AG08395 (cell line): ENCODE measurements at places on chromosomes 2 and 18.

DNA sequence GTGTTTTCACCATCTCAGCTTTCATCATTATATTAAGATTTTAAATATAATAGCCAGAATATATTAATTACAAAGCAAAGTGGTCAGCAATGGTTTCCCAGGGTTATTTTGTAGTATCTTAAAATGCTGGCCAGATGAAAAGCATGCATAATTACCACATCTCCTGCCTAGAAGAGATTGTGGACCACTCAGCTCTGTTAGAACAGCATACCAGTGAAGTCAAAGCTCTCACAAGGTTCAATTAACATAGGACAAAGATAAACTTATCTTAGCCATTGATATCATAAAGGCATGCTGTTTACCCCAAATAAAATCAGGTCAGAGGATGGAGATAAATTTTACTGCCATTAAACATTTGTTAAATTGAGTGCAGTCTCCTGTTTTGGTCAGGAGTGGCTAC lies 19.3 kb upstream of the PDE1A start:
- no peak for DNase-seq

GRCh38 chr2:202072737-202073401 lies at the start of gene KIAA2012:
Gene KIAA2012 (plus strand): TSS chr2:202073255. CDS start chr2:202073628, 373 bp downstream.
- no peak for DNase-seq

DNA sequence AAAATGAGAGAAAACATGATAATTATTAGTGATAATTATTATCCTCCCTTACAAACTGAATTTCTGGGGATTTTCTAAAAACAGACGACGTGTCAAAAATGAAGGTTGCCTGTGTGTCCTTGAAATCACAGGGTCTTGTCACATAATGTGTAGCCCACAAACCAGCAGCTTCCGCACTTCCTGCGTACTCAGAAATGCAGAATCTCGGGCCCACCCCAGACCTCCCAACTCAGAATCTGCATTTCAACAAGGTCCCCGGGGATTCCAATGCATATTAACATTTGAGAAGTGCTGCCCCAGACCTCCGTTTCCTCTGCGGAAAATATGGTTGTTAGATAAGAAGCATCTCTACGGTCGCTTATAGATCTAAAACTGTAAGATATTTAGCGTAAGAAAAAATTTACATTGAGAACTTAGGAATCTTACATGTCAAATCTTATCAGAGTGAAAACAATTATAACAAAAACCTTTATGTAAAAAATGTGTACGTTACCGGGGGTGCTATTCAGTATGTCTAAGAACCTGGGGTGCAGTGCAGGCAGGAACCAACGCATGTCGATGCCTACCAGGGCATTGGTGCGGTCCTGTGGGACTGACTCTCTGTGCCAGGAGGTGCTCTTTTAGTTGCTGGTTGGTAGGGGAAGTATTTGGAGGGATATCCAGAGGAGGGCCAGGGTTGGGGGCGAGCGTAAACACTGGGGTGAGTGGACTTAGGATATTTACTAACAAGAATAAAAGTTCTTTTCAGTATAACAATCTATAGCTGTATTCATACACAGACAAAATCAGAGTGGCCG lies 15.2 kb downstream of the CDKL4 start:
- DNase-seq, result no peak

DNA sequence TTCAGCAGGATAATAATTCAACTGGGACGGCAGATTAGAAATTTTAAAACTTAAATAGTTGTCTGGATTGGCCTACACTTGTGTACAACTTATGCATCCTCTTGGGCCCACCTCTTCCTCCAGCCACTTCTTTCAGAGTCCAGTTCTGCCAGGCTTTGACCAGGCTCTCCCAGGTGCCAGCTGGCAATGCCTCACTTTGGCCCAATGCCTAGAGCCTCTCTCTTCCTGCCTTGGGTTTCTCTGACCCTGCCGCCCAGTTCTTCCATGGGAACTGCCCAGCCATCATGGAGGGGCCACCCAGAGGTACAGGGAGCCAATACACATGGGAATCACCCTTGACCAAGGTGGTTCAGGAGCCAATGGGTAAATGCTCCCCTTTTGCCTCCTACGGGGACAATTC lies 135.5 kb downstream of the IRS1 start:
- no peak for DNase-seq

- DNase-seq, result no peak
Measured at GRCh38 chr2:180927030-180927686, 53.2 kb upstream of the UBE2E3 start.

- no peak for DNase-seq
Measured at GRCh38 chr2:112814278-112814677, 22.3 kb downstream of the IL1B start.

GRCh38 chr18:58915006-58915799 lies 50.5 kb downstream of the ZNF532 start:
- DNase-seq, result no peak

DNA sequence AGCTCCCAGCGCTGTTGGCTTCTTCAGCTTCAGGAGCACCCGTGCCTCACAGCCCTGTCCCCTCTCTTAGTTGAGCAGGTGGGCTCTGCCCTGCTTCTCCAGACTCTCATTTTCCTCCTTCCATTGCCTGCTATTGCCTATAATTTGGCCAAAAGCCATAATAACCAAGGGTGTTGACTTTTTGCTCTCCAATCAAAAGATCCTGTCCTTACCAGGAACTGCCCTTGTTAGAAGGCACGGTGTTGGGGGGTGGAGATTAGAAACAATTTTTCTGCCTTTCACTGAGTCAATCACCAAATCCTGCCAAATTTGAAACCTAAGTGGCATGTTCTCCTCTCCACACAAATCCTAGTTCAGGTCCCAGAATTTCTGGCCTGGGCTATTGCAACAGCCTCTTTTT lies 16.7 kb upstream of the PDIA6 start:
- DNase-seq, result no peak

DNA sequence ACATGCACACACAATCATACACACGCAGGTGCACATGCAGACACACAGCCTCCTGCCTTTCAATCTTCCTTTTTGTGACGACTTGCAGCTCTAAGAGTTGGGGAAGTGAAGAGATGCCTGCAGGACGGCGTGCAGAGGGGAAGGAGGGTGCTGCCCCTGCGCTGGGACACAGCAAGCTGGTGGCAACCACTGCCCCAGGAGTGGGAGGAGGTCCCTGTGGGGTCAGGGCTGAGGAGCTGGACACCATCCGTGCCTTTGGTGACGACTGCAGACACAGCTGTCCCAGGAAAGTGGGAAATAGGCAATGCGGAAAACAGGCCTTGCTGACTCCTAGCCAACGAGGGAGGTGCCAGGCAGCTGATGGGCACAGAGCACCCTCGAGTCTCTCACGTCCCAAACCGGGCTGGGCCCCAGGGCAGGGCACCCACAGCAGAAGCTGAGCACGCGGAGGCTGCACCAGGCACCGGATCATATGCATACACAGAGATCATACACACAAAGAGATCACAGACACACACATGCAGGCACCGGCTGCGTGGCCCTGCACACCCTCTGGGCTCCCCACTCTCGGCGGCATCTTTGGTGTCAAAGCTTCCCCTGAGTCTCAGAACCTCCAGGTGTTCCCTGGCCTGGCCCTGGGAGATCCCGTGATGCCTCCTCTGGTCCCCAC lies 146.1 kb downstream of the PXDN start:
- DNase-seq, result no peak

DNA sequence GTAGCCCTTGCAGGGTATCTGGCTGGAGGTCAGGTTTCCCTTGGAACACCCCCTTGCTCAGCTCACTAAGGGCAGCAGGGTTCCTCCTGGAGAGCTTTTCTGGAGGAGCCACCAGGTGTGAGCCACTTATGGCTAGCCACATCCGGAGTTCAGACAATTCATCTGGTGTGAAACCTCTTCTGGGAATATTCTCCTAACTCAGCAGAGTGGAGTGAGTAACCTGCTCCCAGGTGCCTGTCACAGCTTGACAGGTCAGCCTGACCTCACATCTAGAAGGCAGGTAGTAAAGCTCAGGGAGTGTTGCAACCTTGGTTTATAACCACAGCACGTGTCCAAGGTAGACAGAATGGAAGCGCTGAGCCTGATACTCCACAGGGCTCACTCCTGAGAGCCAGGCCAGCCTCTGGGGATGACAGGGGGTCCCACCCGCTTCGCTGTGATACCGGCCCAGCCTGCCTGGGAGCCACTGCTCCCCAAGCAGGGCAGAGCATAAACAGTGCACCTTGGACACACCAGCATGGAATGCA lies 62.6 kb upstream of the TGFA start:
- no peak for DNase-seq

DNA sequence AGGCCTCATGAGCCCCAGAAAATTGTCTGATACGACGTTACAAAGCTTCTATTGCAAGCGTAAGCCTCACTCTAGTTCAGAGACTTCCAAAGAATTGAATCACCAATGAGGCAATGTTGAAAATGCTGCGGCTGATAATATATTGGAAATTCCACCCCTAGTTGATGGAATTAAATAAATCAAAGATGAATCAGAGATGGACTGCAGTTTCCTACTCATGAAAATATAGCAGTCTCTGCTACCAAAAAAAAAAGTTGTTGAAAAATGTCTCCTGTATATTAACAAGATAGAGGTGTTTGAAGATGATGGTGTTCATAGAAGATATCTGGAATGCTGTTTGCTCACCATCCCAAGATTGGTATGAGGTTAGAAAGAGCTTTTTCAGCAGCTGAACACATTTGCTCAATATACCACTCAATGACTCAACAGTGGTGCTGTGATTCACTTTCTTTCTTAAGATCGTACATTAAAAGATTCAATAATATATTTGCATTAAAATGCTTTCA lies 99.8 kb upstream of the ARHGAP28 start:
- peak; percentile 20 for DNase-seq

- no peak for DNase-seq
Measured at GRCh38 chr18:7626175-7626921, 59.2 kb downstream of the PTPRM start.

- no peak for DNase-seq
Measured at GRCh38 chr2:140392824-140393223, 1612.6 kb upstream of the NXPH2 start.

GRCh38 chr2:176188774-176189680 lies 559 bp downstream of the HOXD1 start:
- DNase-seq, result no peak
